LHCN-M2 (cell line): ENCODE measurements at places on chromosomes 2 and 18. TPM values are rescaled to one million over a fixed set of nuclear protein-coding genes. Genes with fewer than 3 reads are reported as not detected.

NEU4 gene
- not detected in 2 replicates for total RNA-seq

RAB12 gene
- total RNA-seq: 46.4 and 53.0 TPM in 2 replicates

DSG3 gene
- not detected in 2 replicates for total RNA-seq

GKN1 gene
- not detected in 2 replicates for total RNA-seq

FAHD2B gene
- total RNA-seq: 0.23 and 1.3 TPM in 2 replicates

IL36B gene
- not detected in 2 replicates for total RNA-seq

SMIM21 gene
- total RNA-seq: not detected in 2 replicates

MZT2B gene
- total RNA-seq: 157 and 161 TPM in 2 replicates

CNDP1 gene
- not detected in 2 replicates for total RNA-seq

DHRS9 gene
- not detected in 2 replicates for total RNA-seq

HOXD10 gene
- total RNA-seq: not detected in 2 replicates

TRPM8 gene
- 0.80 and 0.90 TPM in 2 replicates for total RNA-seq

TCF7L1 gene
- 0.46 and 1.1 TPM in 2 replicates for total RNA-seq

GALR1 gene
- total RNA-seq: not detected in 2 replicates

KCNF1 gene
- 0.19 and 0.29 TPM in 2 replicates for total RNA-seq

DSG4 gene
- total RNA-seq: not detected in 2 replicates

CLEC4F gene
- total RNA-seq: not detected in 2 replicates

INHBB gene
- total RNA-seq: 0.26 and 0.46 TPM in 2 replicates

SRBD1 gene
- total RNA-seq: 19.0 and 22.7 TPM in 2 replicates

SFT2D3 gene
- total RNA-seq: 6.0 and 6.5 TPM in 2 replicates

MAP3K19 gene
- total RNA-seq: not detected in 2 replicates

MROH2A gene
- total RNA-seq: not detected in 2 replicates

CKAP2L gene
- 23.9 and 33.2 TPM in 2 replicates for total RNA-seq

IRS1 gene
- total RNA-seq: 25.0 and 28.5 TPM in 2 replicates

KCNG3 gene
- total RNA-seq: not detected in 2 replicates

C1QL2 gene
- not detected in 2 replicates for total RNA-seq

ZNF385B gene
- 0.13 and 0.17 TPM in 2 replicates for total RNA-seq

WDCP gene
- total RNA-seq: 12.3 and 14.3 TPM in 2 replicates

CRYBA2 gene
- total RNA-seq: not detected in 2 replicates

UGT1A4 gene
- not detected in 2 replicates for total RNA-seq

DUSP2 gene
- total RNA-seq: 0.23 and 0.71 TPM in 2 replicates

CAPN14 gene
- under 0.01 and 0.06 TPM in 2 replicates for total RNA-seq

DIPK1C gene
- not detected in 2 replicates for total RNA-seq
